NAMALWA (cell line): ENCODE measurements at places on chromosomes 7 and 10.

- DNase-seq = no peak
Measured at GRCh38 chr7:135661311-135662122, 797 bp upstream of the STMP1 start.

- no peak for DNase-seq
Measured at GRCh38 chr7:11701829-11702560, 130.0 kb downstream of the THSD7A start.

DNA sequence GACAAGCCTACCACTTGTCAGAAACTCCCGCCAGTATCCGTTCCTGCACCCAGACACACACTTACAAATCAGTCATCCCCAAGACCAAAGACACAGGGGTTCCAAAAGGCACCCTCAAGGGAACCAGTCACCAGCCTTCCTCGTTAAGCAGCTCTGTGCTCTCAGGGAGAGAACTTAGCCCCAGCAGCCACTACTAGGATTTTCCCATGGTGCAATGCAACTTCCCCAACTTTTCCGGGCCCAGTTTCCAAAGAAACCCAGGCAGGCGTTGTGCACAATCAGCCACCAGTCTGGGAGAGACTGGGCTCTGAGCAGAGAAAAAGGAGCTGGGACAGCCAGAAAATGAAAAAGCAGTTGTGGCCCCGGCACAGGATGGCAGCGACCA is 1.2 kb downstream of the DLG5 start:
- DNase-seq = no peak

- no peak for DNase-seq
Measured at GRCh38 chr10:114576716-114577115, 81.4 kb downstream of the ABLIM1 start.

GRCh38 chr10:8379906-8380832 is 325.7 kb downstream of the GATA3 start:
- no peak for DNase-seq

- DNase-seq = no peak
Measured at GRCh38 chr7:30241767-30242166, 42.6 kb upstream of the ZNRF2 start.

DNA sequence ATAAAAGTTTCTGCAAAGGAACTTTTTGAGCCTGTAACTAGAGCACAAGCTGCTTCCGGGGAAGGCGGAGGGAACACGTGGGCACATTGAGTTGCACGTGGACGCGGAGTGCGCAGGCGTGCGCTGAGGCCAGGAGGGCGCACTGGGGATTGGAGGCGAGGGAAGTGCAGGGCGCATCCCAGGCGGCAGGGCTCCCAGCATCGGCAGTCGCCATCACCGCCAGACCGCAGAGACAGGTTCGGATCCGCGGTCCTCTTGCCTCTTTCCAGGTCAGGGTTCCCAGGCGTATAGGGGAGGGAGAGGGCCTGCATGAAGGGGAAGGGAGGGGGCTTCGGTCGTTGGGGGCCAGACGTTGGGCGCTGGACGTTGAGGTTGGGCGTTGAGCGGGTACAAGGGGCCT is at the start of gene TDRD1:
TSS of gene TDRD1 (plus strand) at position 206 of the 400 bp plus-strand sequence. CDS start 8,479 bp downstream, outside the sequence.
- no peak for DNase-seq

- no peak for DNase-seq
Measured at GRCh38 chr10:42985436-42986316, 91.2 kb upstream of the RET start.

DNA sequence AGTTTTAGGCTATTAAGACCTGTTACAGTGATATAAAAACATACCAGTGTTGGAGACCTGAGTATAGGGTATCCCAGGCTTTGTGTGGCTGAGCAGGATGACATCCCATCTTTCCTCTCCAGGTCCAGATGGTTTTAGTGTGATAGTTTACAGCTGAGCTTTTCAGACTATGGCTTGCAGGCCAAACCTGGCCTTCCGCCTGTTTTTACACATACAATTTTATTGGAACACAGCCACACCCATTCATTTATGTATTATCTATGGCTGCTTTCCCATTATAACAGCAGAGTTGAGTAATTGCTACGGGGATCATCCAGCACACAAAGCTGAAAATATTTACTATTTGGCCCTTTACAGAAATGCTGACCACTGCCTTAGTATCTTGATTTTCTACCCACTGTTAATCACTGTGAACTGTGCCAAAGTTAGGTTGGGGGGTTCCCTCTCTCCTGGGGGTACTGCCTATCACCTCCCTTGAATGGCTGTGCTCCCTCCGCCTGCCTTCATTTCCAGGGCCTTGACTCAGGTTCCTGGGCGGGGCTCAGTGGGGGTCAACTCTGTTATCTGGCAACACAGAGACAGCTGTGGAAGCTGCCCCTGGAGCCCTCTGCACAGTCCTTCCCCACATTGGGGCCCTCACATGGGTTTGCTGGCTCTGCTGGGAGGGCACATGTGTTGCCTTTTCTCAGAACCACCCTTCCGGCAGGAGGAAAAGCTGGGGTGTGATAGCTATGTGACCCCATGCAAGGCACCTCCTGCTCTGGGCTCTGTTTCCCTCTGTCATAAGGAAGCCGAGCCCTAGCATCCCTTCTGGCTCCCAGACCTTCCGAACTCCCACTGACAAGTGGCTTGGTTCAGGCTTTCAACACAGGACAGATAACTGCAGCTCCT is 40.3 kb upstream of the SH2D4B start:
- DNase-seq = no peak

GRCh38 chr10:28020080-28020860 is 21.4 kb upstream of the ODAD2 start:
- no peak for DNase-seq

GRCh38 chr10:93074147-93074596 is 479 bp downstream of the CYP26A1 start:
- peak; percentile 54 for DNase-seq

- no peak for DNase-seq
Measured at GRCh38 chr10:84876116-84876999, 548.0 kb downstream of the CCSER2 start.

DNA sequence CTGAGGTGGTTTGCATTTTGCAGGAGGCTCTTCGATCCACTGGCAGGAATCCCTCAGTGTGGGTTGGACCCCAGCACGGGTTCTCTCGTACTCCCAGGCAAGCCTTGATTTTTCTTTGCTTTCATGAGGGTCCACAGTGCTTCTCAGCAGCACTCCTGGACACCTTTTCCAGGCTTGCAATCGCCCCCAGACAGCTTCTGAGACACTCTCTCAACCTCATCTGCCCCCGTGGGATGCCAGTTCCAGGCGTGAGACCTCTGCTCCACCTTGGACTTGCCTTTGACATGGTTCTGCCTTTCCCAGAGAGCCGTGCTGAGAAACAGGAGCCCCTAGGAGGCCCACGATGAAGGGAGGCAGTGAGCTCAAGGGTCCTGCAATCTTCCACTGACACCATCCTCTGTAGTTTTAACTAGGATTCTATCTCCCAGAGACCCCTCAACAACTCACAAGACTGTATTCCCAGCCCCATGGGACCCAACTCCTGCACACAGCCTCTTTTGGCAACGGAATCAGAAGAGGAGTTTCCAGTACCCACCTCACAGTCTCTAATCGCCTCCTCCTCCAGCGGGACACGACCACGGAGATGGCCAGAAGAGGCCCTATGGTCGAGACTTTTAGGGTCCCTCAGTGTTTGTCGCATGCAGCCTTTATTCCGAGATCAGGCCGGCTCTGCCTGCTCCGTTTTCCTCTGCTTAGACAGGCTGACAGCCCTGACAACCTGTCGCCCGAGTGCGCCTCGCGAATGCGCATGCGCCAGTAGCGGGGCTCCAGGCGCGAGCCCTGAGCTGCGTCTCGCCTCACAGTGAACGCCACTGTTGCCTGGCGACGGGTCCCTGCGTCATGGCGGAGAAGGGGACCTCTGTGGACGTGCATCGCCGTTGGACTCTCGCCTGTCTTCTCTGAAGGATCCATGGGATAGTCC is 26.0 kb upstream of the ZNF273 start:
- no peak for DNase-seq

- no peak for DNase-seq
Measured at GRCh38 chr7:50941525-50941924, 158.8 kb upstream of the GRB10 start.

- DNase-seq = no peak
Measured at GRCh38 chr7:157622000-157622399, 285.2 kb downstream of the DNAJB6 start.

DNA sequence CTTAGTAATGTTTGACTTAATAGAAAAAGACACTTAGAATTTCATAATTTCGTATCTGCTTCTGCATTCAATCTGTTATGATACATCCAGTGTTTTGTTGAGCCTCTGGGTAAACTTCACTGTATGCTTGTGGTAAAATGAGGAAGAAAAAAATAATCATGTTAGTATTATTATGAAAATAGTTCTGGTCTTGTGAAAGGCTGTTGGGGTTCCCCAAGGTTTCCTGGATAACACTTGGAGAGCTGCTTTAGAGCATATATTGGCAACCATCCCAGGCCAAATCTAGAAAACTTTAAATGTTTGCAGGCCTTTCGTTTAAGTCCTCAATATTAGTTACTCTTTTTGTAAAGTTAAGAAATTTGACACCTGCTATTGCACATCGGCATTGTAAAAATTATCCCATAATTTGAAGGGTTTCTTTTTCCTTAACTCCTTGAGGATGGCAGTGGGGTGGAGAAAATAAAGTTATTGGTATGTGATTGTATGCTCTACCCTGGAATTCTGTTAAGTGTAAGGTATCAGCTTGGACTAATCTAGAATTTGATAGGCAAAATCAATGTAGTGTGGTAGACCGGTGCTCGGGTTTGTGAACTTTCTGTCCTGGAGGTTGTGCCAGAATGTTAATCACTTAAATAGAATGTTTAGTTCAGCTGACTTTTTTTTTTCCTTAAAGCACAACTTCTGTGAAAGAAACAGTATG is 54.5 kb downstream of the WAC start:
- DNase-seq = no peak

- no peak for DNase-seq
Measured at GRCh38 chr10:60422809-60423208, 33.1 kb upstream of the ANK3 start.

GRCh38 chr10:61942604-61943461 is 41.3 kb downstream of the ARID5B start:
- peak; percentile 39 for DNase-seq

- DNase-seq = no peak
Measured at GRCh38 chr7:142697270-142697669, 52.0 kb upstream of the PRSS1 start.

DNA sequence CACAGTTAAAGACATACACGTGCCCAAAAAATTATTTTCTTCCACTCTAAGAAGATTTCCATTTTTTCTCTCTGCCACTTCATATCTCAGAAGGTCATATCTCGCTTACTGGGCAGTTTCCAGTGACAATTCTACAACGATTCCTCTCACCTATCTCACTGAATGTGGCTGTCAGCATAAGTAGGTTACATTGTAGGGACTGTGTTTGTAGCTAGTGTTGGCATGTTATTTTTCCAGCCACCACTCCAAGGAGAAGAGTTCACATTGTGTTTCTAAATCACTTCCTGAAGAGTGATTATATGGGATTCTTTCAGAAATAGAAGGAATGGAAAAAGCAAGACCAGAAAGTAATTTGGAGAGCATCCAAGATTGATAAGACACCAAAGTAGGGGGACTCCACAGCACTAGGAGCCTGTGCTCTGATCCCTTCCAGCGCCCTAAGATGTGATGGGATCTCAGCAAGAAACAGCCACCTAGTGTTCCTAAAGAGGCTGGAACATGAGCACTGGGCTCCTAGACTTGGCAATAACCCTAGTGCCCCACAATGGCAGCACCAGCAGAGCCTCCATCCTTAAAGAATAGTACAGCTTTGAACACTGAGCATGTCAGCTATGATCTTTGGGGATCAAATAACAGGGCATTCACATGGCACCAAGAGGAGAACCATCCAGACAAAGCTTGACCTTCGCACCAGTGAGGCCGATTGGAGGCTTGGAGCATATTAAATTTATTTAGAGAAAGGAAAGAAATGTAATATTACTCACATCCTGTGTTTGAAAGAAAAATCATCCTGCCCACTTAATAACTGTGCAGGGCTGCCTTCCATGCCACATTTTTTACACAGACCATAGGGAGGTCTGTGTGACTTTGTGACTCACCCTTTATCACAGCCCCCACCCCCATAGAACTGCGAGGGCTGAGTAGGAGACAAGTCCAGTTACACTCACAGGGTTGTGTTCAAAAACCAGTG is 51.8 kb downstream of the CAV1 start:
- no peak for DNase-seq

- DNase-seq = no peak
Measured at GRCh38 chr7:35753761-35754603, 46.9 kb upstream of the SEPTIN7 start.

- DNase-seq = peak; percentile 66
Measured at GRCh38 chr10:132544744-132545658, 7.4 kb downstream of the INPP5A start.

- no peak for DNase-seq
Measured at GRCh38 chr10:52440612-52441285, 126.7 kb downstream of the DKK1 start.

- DNase-seq = no peak
Measured at GRCh38 chr7:133534816-133535215, 281.9 kb downstream of the EXOC4 start.

GRCh38 chr10:29859521-29860130 is 199.8 kb downstream of the JCAD start:
- DNase-seq = no peak

GRCh38 chr10:132298038-132298881 is 9.5 kb downstream of the STK32C start:
- no peak for DNase-seq

DNA sequence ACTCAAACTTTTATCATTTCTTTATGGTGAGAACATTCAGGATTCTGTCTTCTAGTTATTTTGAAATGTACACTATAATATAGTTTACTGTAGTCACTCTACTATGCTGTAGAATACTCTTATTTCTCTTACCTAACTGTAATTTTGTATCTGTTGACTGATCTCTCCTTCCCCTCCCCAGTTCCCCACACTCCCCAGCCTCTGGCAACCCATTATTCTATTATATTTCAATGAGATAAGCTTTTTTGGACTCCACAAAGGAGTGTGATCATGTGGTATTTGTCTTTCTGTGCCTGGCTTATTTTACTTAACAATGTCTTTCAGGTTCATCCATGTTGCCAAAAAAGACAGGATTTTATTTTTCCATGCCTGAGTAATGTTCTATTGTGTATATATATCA is 71.4 kb upstream of the DYNC1I1 start:
- DNase-seq = no peak

DNA sequence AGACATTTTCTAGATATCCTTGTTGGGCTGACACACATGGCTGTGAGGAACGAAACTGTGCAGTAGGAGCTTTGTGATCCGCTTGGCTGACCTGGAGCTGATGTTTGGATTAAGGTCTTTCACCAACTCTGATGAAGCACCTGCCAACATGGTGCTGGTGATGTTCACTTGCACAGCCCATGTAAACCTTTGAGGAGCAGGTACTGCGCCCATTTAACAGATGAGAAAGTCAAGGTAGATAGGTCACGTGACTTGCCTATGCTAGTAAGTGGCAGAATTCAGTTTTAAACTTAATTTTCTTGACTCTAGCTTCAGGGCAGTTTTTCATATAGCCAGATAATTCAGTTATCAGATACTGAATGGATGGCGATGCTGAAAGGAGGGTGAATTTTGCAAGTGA is 351.9 kb downstream of the RPS24 start:
- no peak for DNase-seq

DNA sequence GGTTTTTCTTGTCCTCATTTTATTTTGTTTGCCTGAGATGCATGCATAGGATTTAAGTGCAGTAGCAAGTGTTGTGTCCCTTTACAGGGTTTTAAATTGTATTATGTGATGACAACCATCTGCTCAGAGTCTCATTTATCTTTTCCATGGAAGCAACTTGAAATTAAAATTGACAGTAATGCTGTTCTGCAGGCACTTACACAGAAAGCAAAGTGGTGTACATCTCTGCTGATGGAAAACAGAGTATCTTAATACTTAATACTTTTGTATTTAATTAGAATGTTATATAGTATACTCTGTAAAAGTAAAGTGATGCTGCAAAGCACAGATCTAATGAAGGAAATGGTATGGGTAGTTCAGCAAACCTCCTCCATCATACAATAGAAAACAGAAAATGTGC is 482.9 kb downstream of the POM121L12 start:
- no peak for DNase-seq
